Stimulated activated CD8-positive, alpha-beta memory T cell treated with anti-CD3 and anti-CD28 coated beads, Interleukin-7, amount 100 ng/mL, for 4 hours (primary cell): ENCODE measurements at places on chromosomes 13 and 19.

DNA sequence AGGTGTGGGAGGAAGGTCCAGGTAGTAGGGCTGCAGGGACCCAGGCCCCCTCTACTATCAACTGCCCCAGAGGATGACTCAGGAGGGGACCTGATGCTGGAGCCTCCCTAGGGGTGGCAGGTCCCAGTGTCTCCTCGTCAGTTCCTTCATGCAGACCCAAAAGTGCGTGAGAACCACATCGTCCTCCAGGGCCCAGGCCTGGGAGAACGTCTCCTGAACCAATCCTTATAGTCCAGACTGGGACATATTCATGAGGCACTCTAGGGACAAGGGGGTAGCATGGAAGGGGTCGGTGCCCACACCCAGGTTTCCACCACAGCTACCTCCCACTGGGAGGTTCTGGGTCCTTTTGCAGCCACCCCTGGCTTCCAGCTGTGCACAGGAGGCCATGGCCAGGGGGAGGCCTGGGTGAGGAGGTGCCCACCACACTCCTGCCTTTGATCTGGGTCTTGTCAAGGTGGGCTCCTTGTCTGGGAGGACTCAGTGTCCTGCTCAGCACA lies 38.0 kb upstream of the TPM4 start:
- no peak for DNase-seq

DNA sequence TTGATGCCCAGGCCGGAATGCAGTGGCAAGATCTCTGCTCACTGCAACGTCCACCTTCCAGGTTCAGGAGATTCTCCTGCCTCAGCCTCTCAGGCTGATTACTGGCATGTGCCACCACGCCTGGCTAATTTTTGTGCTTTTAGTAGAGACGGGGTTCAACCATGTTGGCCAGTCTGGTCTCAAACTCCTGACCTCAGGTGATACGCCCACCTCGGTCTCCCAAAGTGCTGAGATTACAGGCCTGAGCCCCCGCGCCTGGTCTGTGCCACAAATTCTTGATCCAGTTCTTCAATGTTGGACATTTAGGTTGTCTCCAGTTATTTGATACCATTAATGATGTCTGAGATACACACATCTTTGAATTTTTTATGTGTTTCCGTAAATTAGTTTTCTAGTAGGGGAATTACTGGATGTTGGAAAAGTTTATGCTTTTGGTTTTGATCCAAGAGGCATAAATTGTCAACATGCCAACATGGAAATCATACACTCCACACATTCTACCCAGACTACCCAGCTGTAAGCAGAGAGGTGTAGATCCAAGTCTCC lies 525 bp upstream of the COG3 start:
- DNase-seq: no peak

GRCh38 chr13:51420681-51421490 lies 31.9 kb downstream of the INTS6 start:
- DNase-seq: no peak

- no peak for DNase-seq
These were observed 469 bp upstream of the RNF6 start for GRCh38 chr13:26222520-26223046.

DNA sequence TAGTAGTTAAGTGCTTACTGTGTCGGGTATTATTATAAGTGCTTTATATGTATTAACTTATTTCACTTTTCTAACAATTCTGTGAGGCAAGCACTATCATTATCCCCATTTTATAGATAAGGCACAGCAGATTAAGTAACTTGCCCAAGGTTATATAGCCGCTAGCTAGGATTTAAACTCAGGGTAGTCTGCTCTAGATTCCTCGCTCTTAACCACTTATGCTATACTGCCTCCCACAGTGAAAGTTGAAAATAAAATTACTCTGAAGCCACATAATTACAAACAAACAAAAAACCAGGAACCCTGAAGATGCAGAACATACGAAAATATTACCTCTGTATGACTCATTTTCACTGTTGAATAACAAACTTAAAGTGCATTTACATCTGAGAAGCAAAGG lies 3.9 kb downstream of the TEX30 start:
- no peak for DNase-seq

- no peak for DNase-seq
These were observed 6.8 kb downstream of the CEACAM1 start for GRCh38 chr19:42521346-42522030.

GRCh38 chr13:42977219-42977659 lies 14.8 kb downstream of the EPSTI1 start:
- no peak for DNase-seq

- DNase-seq: no peak
These were observed 69.1 kb upstream of the POSTN start for GRCh38 chr13:37667702-37668101.

GRCh38 chr13:82847595-82847994 lies 1034.7 kb downstream of the SLITRK1 start:
- DNase-seq: no peak

GRCh38 chr13:51630288-51630615 lies 46.0 kb downstream of the WDFY2 start:
- DNase-seq: no peak

DNA sequence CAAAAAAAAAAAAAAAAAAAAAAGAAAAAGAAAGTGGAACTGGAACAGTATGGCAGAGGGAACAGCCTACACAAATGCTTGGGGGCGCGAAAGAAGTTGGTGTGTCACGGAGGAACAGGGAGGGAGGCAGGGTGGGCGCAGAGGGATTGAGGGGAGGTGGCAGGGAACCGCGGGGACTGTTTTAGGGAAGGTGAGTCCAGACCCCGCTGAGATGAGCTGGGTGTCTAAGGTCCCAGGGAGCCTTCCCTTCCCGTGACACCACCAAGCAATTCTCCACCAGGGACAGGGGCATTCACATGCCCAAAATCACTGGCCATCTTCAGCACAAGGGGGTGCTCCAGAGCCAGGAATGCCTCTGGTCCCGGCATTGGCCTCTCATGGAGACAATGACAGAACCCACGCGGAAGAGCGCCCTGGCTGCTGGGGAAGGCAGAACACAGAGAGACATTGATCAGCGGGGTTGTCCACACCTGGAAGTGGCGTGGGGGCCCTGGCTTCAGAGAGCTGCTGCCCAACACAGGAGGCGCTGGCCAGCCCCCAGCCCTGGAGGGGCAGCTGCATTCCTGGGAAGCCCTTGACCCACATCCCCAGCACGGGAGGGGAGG lies 6.9 kb downstream of the PEAK3 start:
- no peak for DNase-seq

DNA sequence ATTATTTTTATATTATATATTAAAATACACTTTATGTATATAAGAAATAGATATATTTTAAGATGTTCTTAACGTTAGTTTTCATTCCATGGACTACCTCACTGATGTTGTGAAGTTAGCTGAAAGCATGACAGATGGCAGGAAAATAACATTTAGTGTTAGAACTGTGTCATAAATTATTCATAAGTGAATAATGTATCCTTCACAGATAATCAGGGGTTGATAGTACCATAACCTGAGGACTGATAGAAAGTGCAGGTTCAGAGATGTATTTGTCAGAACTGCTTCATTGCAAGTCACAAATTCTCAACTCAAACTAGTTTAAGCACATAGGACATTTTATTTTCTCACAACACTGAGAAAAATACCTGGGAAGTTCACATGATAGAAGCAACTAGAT lies 14.6 kb upstream of the DIAPH3 start:
- no peak for DNase-seq

- DNase-seq: no peak
These were observed 2358.5 kb upstream of the PCDH20 start for GRCh38 chr13:63774133-63774532.

DNA sequence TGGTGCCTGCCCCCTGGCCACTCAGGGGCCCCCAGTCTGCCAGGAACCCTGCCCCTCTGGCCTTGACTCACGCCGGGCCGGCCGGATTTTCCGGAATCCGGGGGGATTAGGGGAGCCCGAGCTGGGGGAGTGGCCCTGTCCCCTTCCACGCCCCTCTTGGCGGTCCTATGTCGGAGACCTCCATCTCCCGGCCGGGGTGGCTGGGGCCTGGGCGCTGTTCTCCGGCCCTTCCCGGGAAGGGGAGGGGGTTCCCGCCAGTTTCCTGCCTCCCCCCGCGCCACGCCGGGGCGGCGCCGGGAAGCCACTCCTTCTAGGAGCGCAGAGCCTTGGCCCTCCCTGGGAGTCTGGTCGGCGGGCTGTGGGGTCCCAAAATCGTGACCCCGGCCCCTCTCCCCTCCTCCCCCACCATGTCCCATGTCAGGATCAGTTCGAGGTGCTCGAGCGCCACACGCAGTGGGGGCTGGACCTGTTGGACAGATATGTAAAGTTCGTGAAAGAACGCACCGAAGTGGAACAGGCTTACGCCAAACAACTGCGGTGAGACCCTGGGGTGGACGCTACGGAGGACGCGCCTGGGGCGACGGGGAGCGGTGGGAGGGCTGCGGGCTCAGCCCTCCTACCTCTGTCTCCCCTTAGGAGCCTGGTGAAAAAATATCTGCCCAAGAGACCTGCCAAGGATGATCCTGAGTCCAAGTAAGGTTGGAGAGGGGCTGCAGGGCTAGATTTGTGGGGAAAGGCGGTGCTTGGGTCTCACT lies 1.3 kb downstream of the TRIP10 start:
- no peak for DNase-seq

GRCh38 chr19:30711296-30711695 lies 339.1 kb downstream of the ZNF536 start:
- DNase-seq: no peak

DNA sequence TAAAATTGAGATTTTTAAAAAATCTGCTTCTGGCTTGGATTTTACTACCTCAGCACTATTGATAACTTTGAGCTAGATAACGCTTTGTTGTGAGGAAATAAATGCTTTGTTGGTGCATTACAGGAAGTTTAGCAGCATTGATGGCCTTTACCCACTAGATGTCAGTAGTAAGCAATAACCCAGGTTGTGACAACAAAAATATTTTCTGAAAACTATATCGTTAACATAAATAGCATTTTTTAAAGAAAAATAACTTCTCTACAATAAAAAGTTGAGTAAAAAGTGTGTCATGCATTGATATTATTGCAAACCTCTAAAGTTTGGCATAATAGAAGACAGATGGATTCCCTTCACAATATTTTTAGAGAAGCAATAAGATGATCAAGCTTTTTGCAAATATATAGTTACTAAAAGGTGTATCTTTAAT lies 1246.5 kb downstream of the UQCRFS1 start:
- no peak for DNase-seq

GRCh38 chr19:13057147-13057572 lies 45.5 kb downstream of the LYL1 start:
- no peak for DNase-seq

DNA sequence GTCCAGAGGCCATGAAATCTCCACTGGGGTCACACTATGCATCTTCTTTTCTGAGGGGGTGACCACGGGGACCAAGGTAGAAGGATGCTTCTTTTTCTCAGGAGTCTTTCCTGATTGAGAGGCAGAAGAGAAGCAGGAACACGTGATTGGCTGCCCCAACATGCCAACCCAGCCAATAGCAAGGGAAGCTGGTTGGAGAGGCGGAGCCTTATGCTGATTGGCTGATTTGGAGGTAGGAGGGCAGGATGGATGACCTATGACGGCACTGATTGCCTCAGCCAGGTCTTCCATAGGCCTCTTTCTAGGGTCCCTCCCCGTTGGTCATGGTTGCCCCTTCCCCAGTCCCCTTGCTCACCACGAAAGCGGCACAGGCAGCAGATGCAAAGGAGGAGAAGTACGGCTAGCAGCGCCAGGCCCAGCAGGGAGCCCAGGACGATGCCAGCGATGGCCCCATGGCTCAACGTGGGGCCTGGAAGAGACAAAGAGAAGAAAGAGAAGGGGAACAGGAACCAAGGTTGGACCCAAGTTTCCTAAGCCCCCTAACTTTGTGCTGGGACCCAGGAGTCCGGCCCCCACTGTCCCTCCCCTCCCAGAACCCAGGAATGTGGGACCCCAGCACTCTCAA lies 8.0 kb downstream of the VSIG10L start:
- DNase-seq: no peak

GRCh38 chr19:4322942-4323665 lies 15.5 kb downstream of the STAP2 start:
- no peak for DNase-seq

DNA sequence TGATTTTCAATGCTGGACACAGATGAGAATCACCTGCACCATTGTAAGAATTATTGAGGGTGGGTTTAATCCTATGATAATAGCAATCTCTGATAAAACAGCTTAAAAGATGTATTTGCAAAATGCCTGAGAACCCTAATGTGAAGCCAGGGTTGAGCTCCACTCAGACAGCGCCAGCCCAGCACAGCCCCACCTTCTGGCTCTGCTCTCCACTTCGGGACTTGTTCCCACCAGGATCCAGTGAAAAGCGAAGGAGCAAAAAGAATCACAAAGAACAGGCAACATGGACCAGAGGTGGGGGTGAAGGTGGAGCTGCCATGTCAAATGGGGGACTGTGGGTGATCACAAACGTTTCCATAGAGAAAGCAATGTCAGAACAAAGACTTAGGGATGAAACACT lies 18.6 kb upstream of the ZNF816 start:
- no peak for DNase-seq

GRCh38 chr19:47512183-47512947 lies 2.5 kb downstream of the NAPA start:
- DNase-seq: no peak

DNA sequence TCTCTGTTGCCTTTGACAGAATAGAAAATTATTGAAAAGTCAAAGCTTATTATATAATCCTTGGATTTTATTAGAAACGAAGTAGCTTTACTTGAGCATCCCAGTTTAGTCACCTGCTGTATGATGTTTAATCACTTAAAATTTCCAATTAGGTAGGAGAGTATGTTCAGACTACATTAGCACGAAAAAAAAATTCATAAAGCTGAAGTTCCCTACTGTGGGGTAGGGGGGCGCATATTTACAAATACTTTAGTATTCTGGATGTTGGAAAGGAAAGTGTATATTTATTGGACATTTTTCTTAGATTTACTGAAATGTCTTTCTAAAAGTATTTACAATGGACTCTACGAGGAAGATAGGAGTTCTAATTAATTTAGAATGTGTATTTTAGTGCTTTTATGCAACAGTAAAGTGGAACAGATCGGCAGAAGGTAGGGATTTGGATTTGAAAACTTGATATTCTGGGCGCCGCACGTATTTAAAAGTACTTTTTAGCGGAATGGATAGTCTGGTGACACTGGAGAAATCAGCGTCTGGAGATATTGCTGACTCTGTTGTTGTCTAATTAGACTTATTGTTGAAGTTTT lies 1.9 kb downstream of the CDK8 start:
- DNase-seq: no peak

DNA sequence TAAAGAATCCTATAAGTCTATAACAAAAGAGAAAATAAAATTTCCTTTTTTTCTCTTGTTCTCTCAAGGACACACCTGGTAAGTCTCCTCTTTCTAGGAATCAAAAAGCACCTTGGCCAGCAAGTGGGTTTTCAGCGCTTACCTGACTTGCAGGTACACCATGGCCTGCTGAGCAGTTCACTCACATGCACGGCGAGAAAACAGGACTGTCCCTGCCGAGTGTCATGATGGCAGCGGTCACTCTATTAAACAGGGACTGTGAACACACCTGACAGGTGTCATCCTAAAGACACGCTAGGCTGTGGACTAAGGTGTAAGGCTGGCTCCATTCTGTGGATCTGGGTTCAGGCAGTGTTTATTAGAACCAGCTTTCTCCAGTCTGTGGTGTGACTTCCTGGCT lies 170.2 kb downstream of the TEX29 start:
- DNase-seq: no peak

GRCh38 chr19:39544226-39544903 lies 4.4 kb upstream of the EID2 start:
- DNase-seq: no peak

GRCh38 chr13:24700539-24700938 lies 20.3 kb downstream of the ATP12A start:
- no peak for DNase-seq

GRCh38 chr13:23876265-23876664 lies 12.9 kb downstream of the MIPEP start:
- DNase-seq: no peak

- DNase-seq: no peak
These were observed 407 bp downstream of the RAB3A start for GRCh38 chr19:18203408-18203862.
